ENCODE measurements at places on chromosomes 12 and 14. TPM values are rescaled to one million over a fixed set of nuclear protein-coding genes. Genes with fewer than 3 reads are reported as not detected.

GRCh38 chr14:32022525-32022924, 54.6 kb upstream of the ARHGAP5 start:
- DNase-seq: no peak

GRCh38 chr12:53952871-53953734, 1.6 kb upstream of the HOXC12 start:
- DNase-seq: no peak

GRCh38 chr14:36941783-36942521, 230.5 kb downstream of the SLC25A21 start:
- DNase-seq: no peak

- no peak for DNase-seq
These were observed 34.2 kb upstream of the KTN1 start for GRCh38 chr14:55545779-55546178.

GRCh38 chr14:95499354-95499750, 17.1 kb downstream of the SYNE3 start:
- DNase-seq: no peak

The CACNA2D4 gene
- polyA plus RNA-seq: 9.1 TPM

Data from immature natural killer cell (primary cell).